Activated B cell treated with CpG ODN at 0.5 μM for 24 hours (primary cell): ENCODE measurements at places on chromosomes 16 and 17. TPM values are rescaled to one million over a fixed set of nuclear protein-coding genes. Genes with fewer than 3 reads are reported as not detected.

DNA sequence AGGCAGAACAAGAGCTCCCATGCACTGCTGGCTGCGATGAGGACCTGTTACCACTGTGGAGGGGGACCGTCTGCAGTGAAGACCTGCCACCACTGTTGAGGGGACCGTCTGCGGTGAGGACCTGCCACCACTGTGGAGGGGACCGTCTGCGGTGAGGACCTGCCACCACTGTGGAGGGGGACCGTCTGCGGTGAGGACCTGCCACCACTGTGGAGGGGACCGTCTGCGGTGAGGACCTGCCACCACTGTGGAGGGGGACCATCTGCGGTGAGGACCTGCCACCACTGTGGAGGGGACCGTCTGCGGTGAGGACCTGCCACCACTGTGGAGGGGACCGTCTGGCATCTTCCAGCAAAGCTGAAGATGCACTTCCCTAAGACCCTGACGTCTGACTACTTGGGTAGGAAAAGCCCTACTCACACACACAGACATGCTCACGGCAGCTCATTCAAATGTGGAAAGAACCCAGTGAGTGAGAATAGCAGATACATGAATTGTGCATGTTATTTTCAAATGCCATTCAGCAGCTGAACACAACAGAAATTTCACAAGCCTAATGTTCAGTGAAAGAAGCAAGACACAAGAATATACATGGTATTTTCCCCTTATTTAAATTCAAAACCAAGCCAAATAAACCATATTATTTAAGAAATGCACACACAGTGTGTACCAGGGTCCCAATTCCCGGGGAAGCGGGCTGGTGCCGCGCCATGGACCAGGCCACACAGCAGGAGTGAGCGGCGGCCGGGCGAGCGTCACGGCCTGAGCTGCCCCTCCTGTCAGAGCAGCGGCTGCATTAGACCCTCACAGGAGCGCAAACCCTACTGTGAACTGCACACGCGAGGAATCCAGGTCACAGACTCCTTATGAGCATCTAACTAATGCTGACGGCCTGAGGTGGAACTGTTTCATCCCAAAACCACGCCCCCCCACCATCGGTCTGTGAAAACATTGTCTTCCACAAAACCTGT, 64.2 kb upstream of the METRNL start:
- DNase-seq, result no peak

DNA sequence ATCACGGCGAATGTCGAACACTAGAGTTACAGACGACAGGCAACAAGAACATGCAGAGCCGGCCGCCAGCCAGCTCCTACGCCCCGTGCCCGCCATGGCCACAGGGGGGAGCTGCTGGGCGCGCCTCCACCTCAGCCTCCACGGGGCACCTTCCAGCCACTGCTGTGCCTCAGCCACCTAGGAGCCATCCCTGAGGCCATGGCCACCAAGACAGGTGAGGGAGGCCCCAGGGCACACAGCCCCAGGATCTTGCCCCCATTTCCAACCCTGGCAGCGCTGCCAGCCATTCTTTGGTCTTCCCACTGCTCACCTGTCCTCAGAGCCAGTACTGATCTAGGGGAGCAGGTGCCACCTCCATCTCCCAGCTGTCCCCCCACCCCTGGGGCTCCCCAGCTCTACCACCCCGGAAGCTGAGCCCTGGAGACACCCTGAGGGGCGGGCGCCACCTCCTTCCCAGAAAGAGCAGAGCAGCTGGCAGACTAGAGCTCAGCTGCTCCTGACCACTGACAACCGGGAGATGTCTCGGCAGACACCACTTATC, 11.8 kb downstream of the GNPTG start:
- peak; percentile 72 for DNase-seq

- DNase-seq, result no peak
Measured at GRCh38 chr16:62060089-62060488, 23.9 kb upstream of the CDH8 start.

GRCh38 chr17:28684963-28685362, 23.0 kb downstream of the SUPT6H start:
- DNase-seq, result no peak

GRCh38 chr17:44465897-44466296, 37.3 kb downstream of the GPATCH8 start:
- DNase-seq, result no peak

Gene AIPL1
- not detected in 2 replicates for total RNA-seq

Gene ZNF821
- total RNA-seq, result 10.6 and 13.6 TPM in 2 replicates

Gene SP6
- total RNA-seq, result 0.09 TPM in 1 of 2 replicates, not detected in the other
